ENCODE measurements at places on chromosomes 11 and 22.

DNA sequence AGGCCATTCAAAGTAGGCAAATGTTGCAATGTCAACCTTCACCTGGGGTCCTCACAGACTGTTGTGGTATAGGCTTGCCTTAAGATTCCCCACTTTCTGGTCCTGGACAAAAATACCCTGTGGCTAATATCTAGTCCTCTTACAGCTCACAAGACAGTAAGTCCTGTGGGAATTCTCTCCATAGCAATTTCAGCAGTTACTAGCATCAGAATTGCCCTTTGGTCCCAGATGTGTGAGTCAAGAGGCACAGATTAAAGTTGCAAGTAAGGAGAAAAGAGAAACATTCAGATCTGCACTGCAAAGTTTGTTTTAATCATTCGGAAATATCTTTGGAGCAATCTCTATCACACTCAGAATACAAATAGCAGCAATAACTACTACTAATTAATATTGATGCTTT, 420.2 kb downstream of the NTM start:
- DNase-seq: no peak

GRCh38 chr11:131916638-131917037, 546.2 kb downstream of the NTM start:
- no peak for DNase-seq

GRCh38 chr11:23124996-23125395, 264.7 kb upstream of the CCDC179 start:
- DNase-seq: no peak

DNA sequence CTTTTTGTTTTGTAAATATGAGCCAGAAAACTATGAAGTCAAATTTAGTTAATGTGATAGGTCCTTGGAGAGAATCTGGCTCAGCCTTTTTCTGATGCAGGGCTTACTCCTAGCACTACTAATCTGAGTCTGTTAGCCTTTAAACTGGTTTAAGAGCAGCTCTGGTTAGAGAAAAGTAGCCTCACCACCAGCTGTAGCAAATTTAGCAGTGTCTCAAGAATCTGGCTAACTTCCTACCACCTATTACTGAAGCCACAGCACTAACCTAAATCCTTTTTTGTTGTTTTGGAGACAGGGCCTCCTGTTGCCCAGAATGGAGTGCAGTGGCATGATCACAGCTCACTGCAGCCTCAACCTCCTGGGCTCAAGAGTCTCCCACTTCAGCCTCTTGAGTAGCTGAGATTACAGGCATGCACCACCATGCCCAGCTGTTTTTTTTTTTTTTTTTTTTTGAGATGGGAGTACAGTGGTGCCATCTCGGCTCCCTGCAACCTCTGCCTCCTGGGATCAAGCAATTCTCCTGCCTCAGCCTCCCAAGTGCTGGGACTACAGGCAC, 13.9 kb downstream of the RBM4B start:
- no peak for DNase-seq

- DNase-seq: no peak
Observed at GRCh38 chr11:115145324-115145723, 358.9 kb downstream of the CADM1 start.

DNA sequence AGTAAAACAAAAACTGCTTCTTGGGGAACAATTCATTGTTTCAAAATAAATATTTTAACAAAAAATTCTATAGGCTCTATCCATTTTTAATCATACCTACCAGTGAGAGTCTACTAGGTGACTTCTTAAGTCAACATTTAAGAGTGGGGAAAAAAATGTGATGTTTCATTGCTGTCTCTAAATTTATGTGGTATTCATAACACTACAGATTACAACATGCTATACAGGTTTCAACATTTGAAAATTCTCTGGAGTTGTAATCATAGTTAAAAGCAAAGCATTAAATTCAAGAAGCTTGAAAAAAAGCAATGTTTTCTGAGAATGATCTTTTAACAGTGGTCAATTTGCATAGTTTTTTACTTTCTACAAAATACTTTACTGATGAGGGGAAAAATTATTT, 18.3 kb downstream of the SBF2 start:
- no peak for DNase-seq

GRCh38 chr11:107591378-107592230, 657 bp downstream of the ELMOD1 start:
- no peak for DNase-seq

- no peak for DNase-seq
Observed at GRCh38 chr11:76267556-76267955, 61.3 kb upstream of the WNT11 start.

GRCh38 chr11:59754494-59754858, 700 bp upstream of the STX3 start:
- DNase-seq: no peak

- no peak for DNase-seq
Observed at GRCh38 chr22:23222033-23222792, 41.9 kb downstream of the BCR start.

DNA sequence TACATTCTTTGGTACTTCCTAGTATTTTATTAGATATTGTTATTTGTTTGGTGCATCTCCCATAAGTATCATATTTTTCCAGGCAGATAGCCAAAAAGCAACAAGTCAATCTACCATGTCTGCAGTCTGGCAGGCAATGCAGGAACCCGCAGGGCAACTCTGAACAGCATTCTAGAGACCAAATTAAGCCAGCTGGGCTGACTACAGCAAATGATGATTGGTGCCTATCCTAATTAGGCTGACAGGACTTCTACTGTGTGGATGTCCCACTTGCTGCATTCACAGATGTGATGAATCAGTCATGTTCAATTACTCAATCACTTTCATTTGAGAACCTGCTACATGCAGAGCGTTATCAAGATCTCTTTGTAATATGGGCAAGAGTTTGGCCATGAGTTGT, 40.3 kb upstream of the AMOTL1 start:
- no peak for DNase-seq

DNA sequence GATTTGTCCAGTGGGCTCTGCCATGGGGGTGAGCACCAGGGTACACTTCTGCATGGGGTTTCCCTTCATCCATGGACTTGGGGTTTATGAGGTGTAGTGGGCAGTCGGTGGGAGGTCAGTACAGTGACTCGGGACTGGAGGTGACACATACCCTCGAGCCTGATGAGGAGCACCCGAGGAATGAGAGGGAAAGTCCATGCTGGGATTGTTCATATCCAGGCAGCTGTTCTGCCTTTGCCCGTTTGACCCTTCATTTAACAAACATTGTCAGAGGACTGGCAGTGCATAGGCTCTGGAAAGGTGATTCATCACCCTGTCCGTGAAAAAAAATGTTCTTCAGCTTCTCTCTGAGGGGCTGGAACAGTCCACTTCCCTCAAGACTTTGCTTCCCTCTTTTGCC, 2.7 kb downstream of the NAV2 start:
- DNase-seq: no peak

GRCh38 chr11:33157103-33158027, 3.9 kb downstream of the CSTF3 start:
- no peak for DNase-seq

GRCh38 chr22:50242406-50242949, 2.3 kb downstream of the TUBGCP6 start:
- DNase-seq: no peak
